SIG-M5 (cell line): ENCODE measurements at places on chromosomes 1 and 21.

DNA sequence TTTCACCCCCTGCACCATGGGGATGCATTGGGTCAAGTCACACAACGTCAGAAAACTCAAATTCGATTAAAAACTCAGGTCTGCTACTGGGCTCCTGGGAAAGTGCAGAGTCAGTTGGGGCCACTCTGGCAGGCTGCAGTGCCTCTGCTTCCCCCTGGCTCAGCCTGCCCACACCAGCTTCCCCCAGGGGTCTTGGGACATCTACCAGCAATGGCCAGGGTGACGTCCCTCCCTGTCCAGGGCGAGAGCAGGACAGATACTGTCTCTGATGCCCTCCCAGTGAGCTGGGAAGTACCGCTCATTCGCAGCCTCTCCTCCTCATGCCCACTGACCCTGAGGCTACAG, 106.2 kb upstream of the COL6A1 start:
- DNase-seq: no peak

DNA sequence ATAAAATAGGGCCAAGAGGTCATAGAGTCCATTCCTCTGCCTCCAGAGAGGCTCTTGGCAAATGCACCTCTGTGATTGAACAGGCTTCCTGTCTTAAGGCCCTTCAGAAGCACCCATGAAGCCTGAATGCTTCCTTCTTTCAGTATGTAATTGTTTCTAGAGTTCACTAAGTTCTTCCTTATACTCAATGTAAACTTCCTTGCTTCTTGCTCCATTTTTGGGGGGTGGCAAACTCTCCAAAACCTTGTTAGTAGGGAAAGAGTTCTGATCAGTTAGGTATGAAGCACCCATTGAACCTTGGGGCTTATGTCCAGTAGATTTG, 102.3 kb upstream of the LPGAT1 start:
- no peak for DNase-seq

- DNase-seq: no peak
These were observed 206.4 kb downstream of the PCP4 start for GRCh38 chr21:40073642-40074041.

- no peak for DNase-seq
These were observed 405.9 kb upstream of the RGS18 start for GRCh38 chr1:191752342-191752741.

- no peak for DNase-seq
These were observed 142.5 kb downstream of the RERE start for GRCh38 chr1:8674912-8675311.

GRCh38 chr1:91697861-91698260, 188.1 kb downstream of the TGFBR3 start:
- no peak for DNase-seq

GRCh38 chr1:7410156-7410555, 360.9 kb upstream of the VAMP3 start:
- DNase-seq: no peak

GRCh38 chr21:38839328-38840286, 33.9 kb downstream of the ETS2 start:
- no peak for DNase-seq
